LoVo (cell line): ENCODE measurements at places on chromosomes 11 and 22.

DNA sequence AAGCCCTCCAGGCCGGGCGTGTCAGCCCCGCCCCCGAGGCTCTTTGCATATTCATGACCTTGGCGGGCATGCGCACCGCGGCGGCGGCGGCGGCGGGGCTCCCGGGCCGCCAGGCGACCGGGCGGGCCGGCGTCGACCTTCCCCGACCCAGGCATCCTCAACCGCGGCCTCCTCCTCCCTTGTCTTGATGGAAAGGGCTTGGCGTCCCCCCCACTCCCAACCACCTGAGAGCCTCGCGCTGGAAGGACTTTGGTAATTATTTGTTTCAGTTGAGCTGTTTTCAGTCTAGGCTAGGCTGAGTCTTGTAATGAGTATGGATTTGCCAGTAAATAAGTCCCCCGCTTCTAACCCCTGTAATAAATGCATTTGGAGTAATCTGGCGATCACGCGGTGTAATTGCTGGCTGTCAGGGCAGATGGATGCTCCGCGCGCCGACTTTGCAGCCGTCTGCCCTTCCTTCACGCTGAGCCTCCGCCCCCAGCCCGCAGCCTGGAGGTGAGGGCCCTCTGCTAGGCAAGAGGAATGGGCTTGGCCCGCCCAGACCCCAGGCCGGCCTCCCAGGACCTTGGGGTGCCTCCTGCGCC is 25.2 kb downstream of the FLRT1 start:
- no peak for DNase-seq

DNA sequence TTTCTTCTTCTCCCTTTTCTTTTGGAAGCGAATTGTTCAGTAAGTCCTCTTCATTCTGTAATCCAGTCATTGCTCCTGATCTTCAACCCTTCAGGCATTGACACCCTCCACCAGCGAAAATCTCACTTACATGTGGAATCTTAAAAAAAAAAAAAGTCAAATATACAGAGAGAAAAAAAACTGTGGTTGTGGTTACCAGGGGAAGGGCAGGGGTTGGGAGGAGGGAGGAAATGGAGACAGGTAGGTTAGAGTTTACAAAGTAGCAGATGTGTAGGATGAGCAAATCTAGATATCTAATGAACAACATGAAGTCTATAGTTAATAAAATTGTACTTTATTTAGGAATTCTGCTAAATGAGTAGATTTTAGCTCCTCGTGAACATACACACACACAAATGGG is 17.7 kb upstream of the TMEM123 start:
- DNase-seq: no peak

DNA sequence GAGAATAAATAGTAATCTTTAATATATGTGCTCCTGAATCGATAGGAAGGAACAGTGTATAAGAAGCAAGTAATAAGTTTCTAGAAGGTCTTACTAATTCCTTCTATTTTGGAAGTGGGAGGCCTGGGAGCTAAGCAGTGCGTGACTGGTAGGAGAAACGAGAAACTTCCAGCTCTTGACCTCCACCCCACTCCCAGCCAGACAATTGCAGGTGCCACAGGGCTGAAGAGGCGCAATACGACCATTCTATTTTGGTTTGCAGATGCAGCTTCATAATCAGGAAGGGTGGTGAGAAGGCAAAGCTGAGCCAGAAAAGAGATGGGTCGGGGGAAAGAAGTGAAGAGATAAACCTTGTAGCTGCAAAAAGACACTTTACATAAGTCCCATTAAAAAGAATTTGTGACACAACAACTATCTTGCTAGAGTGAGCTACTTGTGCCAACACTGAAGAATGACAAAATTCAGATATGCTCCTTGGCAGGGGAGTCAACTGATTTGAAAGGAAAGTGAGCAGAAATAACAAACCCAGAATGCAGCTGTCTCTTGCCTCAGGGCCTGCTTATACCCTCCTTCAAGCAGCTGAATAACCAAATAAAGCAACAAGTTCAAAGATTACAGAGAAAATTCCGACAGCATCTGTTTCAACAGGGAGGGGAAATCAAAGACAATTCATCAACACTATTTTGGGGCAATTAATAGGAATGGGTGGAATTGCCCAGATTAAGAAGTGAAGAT is 35.1 kb downstream of the GRIA4 start:
- DNase-seq: no peak

DNA sequence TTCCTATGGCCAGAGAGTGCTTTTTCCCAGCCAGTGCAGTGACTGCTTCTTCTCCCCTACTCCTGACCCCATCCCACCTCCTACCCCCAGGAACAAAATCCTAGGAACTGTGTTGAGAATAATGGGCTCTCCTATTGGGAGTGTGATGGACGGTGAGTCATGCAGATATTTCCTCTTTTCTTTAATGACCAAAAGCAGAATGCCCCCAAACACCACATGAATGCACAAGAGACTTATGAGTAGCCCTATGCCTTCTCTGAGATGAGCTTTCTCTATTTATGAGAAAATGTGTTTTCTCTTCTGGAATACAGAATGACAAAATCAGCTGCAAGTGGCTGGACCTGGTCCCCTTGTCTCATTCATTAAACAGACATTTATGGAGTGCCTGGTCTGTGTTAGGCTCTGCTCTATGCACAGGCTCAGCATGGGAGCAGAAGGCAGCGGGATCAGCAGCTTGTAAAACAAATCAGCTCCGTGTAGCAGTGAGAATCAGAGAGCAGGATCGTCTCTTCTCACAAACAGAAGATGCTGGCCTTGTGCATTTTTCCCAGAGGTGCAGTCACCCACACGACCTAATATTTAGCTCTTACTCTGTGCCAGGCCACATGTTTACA is 47.5 kb upstream of the GALNT18 start:
- DNase-seq: no peak

DNA sequence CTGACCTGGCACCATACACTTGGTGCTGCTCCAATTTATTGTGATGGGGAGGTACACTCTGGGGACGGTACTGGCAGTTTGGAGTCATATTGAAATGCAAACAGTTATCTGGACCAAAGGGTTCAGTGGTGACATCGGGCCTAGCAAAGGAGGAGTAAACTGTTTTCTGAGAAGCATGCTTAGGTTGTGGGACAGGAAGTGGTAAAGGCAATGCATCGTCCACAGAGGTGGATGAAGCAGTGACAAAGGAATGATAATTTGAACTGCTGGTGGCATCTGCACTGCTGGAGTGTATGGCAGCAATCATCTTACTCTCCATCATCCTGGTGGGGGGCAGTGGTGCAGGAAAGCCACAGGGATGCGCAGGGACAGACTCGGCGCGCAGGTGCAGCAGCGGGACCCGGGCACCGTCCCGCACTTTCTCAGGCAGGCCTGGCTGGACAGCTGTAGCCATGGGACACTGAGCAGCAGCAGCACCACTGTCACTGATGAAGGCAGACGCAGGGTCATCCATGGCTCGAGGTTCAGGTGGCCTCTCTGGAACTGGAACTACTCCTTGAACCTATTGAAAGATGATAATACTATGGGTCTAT is 28.0 kb upstream of the TP53AIP1 start:
- no peak for DNase-seq

GRCh38 chr11:96155627-96156378 is 187.2 kb downstream of the MAML2 start:
- DNase-seq: peak; percentile 32

GRCh38 chr11:1708716-1709115 is 11.7 kb downstream of the KRTAP5-6 start:
- DNase-seq: no peak

- no peak for DNase-seq
Measured at GRCh38 chr11:65427691-65428577, 5.3 kb downstream of the NEAT1 start.

- no peak for DNase-seq
Measured at GRCh38 chr11:33534575-33534974, 166.1 kb downstream of the C11orf91 start.

DNA sequence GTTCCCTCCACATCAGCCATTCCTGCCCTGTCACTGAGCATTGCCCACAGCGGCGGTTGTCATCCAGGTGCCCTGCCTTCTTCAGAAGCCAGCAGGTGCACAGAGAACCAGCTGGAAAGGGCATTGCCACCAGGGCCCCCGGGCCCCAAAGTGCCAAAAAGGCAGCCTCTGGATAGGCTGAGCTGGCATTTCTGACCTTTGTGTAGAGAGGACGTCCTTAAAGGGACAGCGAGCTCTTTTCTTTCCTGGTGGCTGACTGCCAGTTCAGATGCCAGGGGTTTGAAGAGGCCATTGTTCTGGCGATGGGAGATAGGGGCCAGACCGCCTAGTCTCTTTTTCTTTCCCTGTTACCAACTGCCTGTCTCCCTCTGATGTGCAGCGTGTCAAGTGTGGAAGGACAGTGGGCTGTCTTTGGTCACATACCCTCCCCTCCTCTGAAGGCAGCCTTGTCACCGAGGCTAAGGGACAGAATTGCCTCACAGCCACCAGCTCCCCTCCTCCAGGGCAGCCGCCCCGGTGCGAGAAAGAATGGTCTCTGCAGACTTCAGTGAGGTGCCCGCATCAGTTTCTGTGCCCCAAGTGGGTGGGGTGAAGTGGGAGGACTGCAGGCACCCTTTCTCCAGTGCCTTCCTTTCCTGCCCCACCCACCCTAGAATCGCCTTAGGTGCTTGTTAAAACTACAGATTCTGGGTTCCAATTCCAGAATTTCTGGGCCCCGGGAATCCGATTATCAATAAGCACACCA is 109.6 kb downstream of the SCN3B start:
- no peak for DNase-seq

DNA sequence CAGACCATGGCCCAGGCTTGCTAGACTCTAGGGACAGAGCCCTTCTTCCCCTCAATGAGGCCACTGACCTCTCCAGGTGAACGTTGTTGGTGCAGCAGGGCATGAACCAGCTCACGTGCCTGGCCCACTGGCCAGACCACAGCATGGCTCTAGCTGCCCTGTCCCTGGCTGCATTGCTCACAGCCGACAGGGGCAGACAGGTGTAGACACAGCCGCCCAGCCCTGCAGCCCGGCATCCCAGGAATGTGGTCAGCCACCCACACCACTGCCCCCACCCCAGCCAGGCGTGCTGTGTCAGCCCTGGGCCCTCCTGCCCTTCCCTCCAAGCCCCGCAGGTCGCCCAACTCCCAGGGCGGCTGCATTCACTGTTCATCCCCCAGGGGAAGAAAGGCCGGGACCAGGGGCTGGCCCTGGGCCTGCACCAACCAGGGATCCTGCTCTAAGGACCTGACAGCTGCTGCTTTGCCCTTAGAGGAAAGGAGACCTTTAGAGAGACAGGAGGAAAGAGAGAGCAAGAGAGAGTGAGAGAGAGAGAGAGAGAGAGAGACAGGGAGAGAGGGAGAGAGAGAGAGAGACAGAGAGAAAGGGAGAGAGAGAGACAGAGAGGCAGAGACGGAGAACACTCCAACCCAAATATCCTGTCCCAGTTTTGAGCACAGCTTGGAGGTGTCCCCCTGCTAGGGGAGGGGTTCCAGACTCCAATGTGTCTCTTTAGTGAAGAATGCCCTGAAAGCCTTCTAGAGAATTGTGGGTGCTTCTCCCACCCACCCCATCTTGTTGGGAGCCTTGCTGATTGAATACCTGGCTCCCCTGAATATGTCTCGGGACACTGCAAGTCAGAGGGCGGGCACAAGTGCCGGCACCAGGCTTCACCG is 44.2 kb upstream of the LINC01488 start:
- DNase-seq: peak; percentile 79

DNA sequence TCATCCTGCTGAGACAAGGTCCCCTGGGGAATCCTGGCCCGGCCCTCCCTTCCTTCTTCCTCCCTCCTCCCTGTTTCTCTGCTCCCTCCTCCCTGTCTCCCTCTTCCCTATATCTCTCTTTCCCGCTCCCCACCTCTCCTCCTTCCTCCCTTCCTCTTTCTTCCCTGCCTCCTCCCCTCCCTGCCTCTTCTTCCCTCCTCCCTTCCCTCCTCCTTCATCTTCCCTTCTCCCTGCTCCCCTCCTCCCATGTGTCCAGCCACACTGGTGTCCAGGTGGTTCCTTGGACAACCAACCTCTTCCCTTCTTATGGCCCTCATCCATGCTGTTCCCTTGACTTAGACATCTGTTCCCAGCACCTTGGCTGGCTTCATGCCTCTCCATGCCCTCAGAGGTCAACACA is 258.1 kb downstream of the MN1 start:
- DNase-seq: no peak

DNA sequence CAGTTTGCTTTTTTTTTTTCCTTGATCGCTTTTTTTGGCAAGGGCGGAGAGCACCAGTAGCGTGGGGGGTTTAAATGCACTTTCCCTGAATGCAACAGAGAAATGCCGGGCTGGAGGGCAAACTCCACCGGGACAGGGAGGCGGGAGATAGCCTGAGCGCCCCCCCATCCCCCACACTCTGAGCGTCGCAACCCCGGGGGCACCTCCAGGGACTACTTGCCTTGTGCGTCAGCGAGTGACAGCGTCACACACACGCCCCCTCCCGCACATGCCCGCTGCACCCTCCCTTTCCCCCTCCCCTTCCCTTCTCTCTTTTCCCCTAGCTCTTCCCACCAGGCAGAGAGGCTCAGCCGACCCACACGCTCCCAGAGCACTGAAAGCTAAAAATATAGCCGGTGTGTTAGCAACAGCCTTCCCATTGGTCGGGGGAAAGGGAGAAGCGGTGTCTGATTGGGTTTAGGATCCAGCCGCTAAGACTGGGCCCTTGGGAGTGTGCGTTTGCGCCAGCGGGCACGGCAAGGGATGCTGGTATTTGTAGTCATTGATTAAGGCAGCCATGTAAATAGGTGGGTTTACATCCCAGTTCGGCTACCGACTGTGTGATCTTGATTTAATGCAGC is 1.7 kb upstream of the TOB2 start:
- peak; percentile 98 for DNase-seq

DNA sequence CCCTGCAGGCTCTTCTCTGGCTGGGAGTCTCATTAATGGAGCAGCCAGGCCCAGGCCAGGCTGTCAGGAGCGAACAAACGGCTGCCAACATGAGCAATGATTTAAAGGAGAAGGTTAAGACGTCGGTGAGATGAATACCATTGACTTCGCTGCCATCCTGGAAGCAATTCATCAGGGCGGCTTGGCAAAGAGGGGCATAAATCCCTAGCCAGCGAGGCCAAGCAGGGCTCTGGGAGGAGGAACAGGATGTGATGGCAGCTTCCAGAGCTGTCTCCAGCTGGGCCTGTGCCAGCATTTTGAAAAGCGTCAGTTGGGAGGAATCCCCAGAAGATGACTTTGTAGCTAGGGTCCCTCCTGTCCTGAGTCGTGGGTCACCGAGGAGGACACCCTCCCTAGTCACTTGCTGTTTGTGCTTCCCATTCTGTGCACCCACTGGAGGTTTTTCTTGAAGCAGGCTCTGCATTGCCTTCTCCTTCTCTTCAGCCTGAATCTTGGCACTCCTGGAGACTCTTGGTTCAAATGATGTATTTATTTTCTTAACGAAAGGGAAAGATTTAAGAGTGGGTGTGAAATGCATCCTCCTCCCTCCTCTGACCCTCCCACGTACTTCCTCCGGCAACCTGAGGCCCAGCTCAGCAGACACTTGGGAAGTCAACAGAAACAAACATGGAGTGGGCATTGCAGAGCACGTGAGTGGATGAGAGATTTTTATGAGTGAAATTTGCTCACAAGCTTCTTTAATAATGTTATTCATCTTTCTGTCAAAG is 476.3 kb upstream of the CADM1 start:
- DNase-seq: no peak

- DNase-seq: no peak
Measured at GRCh38 chr22:46674367-46674781, 54.2 kb downstream of the GRAMD4 start.

- DNase-seq: no peak
Measured at GRCh38 chr11:117426941-117427340, 99.3 kb downstream of the CEP164 start.
